ENCODE measurements at places on chromosomes 5 and 9. TPM values are rescaled to one million over a fixed set of nuclear protein-coding genes. Genes with fewer than 3 reads are reported as not detected.

DNA sequence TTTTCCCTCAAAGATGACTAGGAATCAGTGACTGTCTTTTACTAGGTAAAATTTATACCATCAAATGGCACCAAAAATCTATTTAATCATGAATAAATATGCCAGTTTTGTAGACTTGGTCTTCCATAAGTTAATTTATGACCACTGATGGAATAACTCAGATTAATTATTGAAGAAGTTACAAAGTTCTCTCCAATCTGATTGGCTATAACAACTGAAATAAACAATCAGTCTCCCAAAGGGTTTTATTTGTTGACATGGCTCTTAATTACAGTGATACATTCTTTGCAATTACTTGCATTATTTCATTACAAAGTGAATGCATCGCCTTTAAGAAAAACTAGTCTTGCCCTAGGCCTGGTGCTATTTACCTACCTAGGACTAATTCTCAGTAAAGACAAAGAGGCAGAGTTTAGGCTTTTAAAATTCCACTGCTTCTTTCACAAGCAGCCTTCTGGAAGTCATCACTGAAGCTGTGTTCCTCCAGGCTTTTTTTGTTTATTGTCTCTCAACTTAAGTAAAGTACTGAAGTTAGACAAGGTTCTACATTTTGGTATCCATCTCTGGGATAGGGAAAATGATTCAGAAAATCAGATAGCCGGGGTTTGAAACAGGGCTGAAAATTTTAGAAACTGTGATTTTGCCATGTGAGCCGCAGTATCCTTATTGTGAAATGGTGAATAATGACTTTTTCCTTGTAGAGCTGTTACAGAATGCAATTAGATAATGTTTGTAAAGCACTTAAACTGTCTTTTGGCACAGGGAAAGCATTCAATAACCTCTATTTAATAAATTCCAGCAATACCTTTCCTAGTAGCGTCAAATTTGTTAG lies 2.5 kb downstream of the STOM start:
- H3K36me3 ChIP-seq: no peaks in the 10 kb centered on the region
- peak overlapping the region; percentile 85 for H3K27ac ChIP-seq
- peak overlapping the region; percentile 2 for H3K4me3 ChIP-seq
- peaks cover 53% of the 10 kb centered on the region for H3K4me1 ChIP-seq

- no peak overlapping the region for H3K4me3 ChIP-seq
- no peaks in the 10 kb centered on the region for H3K36me3 ChIP-seq
- H3K27ac ChIP-seq: no peak overlapping the region
- DNase-seq: no peak
- no peaks in the 10 kb centered on the region for H3K27me3 ChIP-seq
Observed at GRCh38 chr9:14077672-14078071, 236.3 kb downstream of the NFIB start.

GRCh38 chr5:80711938-80712337 lies 57.2 kb upstream of the DHFR start:
- H3K27me3 ChIP-seq: no peaks in the 10 kb centered on the region
- no peaks in the 10 kb centered on the region for H3K36me3 ChIP-seq
- H3K27ac ChIP-seq: no peak overlapping the region
- H3K4me3 ChIP-seq: no peak overlapping the region

- H3K27ac ChIP-seq: no peak overlapping the region
- no peaks in the 10 kb centered on the region for H3K27me3 ChIP-seq
- no peak for DNase-seq
- H3K36me3 ChIP-seq: no peaks in the 10 kb centered on the region
Observed at GRCh38 chr5:96489532-96489931, 56.5 kb upstream of the PCSK1 start.

DNA sequence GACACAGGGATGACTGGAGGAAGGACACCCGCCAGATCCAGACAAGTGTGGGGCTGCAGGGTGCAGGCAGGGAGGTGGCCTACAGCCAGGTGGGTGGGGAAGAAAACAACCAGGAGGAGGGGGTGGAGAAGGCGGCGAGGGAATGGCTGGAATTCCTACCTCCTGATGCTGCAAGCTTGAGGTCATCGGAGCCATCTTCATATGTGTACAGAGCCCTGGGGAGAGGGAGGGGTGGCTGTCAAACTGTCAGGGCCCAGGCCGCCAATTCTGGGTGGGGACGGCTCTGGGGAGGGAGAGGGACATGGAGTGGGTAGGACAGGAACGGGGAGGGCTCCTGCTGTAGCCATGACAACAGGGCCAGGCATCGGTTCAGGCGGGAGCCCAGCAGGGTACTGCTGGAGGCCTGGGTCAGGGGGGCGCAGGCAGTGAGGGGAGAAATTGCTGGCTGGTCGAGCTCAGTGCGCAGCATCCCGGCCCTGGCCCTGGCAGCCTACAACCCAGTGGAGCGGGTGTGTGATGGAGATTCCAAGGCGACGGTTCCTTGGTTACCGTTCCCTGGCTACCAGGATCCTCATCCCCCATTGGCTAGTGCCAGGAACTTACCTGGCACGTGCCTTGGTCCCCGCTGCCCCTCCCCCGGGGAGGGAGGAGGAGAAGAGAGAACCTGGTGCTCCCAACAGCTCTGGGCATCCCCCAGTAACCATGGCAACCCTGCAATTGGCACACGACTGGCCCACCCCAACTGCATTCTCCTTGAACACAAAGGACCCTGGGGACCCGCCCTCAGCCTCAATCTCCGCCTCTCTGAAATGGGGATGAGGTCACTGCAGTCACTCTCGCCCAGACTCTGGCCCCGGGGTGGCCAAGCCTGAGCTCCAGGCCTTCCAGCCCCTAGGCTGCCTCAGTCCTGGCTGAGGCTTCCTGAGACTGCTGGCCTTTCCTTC lies 4.5 kb downstream of the DBN1 start:
- peak; percentile 40 for DNase-seq
- peaks cover 17% of the 10 kb centered on the region for H3K4me1 ChIP-seq
- H3K36me3 ChIP-seq: peaks cover 5% of the 10 kb centered on the region
- no peaks in the 10 kb centered on the region for H3K27me3 ChIP-seq
- no peak overlapping the region for H3K27ac ChIP-seq
- H3K4me3 ChIP-seq: no peak overlapping the region

DNA sequence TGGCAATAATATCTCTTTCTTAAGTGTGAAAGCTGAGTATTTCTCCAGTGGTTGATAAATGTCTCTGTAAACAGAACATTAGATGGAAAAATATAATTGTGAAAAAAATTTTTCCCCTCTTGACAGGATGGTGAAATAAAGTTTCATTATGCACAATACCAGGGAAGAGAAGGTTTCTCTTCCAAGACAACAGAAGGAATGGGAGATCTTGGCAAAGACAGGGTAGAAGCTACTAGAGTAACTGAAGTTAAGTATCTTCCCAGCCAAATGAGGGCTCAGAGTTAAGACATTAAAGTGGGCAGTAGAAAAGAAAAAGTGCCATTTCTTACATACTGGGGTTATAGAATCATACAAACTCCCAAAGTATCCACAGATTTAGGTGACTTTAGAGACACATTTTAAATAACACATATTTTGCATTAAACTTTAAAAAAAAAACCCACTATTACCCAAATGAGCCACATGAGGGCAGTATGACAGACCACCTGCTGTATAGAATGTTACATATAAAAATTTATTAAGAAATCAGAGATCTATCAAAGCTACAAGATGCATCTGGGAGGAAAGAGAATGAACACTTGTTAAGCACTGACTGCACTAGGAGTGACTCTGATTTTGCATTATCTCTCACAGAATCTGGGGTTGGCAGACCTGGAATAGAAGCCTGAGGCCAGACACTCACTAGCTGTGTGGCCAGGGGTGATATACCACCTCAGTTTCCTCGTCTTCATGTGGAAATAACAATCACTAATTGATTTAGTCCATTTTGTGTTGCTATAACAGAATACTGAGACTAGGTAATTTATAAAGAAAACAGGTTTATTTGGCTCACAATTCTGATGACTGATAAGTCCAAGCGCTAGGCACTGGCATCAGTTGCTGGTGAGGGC lies 98.5 kb downstream of the ARSB start:
- no peak for DNase-seq
- no peak overlapping the region for H3K27ac ChIP-seq
- no peaks in the 10 kb centered on the region for H3K36me3 ChIP-seq
- H3K27me3 ChIP-seq: no peaks in the 10 kb centered on the region
- no peaks in the 10 kb centered on the region for H3K4me1 ChIP-seq
- H3K4me3 ChIP-seq: no peak overlapping the region

- no peaks in the 10 kb centered on the region for H3K36me3 ChIP-seq
- no peak overlapping the region for H3K27ac ChIP-seq
- DNase-seq: no peak
Observed at GRCh38 chr9:133943036-133943780, 48.9 kb downstream of the VAV2 start.

DNA sequence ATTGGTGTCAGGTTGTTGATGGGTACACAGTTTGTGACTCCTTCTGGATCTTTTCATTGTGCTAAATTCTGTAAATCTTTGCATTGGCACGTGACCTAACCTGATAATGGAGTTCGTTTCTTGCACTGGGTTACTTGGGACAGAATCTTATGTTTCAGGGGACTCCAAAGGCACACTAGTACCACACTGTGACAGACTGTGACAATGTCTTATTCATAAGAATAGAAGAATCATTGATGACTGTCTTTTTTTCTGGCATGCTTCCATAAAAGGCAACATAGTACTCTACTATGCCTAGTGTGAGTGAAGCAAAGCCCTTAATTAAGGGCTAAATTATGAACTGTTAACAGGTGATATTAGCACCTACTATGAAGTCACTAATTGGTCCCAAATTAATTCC lies 35.4 kb upstream of the RICTOR start:
- H3K27ac ChIP-seq: no peak overlapping the region
- no peaks in the 10 kb centered on the region for H3K36me3 ChIP-seq
- no peak overlapping the region for H3K4me3 ChIP-seq
- no peak for DNase-seq

DNA sequence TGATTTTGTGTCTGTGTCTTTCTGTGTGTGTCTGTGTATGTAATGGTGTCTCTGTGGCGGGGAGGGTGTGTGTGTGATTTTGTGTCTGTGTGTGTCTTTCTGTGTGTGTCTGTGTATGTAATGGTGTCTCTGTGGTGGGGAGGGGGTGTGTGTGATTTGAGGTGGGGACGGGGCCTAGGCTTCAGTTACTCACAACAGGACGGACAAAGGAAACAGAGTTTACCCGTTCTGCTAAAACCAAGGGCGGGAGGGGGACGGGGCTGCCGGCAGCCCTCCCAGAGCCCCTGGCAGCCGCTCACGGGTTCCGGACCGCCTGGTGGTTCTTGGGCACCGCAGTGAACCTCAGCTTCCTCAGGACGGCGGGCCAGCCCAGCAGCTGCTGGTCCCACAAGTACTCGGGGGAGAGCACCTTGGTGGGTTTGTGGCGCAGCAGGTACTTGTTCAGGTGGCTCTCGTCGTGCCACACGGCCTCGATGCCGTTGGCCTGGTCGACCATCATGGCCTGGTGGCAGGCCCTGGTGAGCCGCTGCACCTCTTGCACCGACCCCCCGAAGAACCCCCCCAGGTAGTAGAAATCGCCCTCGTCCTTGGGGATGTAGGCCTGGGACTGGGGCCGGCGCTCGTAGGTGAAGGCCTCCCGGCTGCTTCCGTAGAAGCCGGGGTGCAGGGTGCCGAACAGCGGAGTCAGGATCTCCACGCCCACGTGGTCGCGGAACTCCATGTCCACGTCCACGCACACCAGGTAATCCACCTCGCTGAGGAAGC lies 19.4 kb downstream of the ABO start:
- DNase-seq: no peak
- no peaks in the 10 kb centered on the region for H3K36me3 ChIP-seq
- peaks cover 27% of the 10 kb centered on the region for H3K4me1 ChIP-seq

GRCh38 chr5:95936812-95937397 lies 24.7 kb downstream of the ELL2 start:
- H3K27me3 ChIP-seq: no peaks in the 10 kb centered on the region
- peaks cover 5% of the 10 kb centered on the region for H3K4me1 ChIP-seq
- no peak for DNase-seq
- no peak overlapping the region for H3K4me3 ChIP-seq
- H3K36me3 ChIP-seq: no peaks in the 10 kb centered on the region

DNA sequence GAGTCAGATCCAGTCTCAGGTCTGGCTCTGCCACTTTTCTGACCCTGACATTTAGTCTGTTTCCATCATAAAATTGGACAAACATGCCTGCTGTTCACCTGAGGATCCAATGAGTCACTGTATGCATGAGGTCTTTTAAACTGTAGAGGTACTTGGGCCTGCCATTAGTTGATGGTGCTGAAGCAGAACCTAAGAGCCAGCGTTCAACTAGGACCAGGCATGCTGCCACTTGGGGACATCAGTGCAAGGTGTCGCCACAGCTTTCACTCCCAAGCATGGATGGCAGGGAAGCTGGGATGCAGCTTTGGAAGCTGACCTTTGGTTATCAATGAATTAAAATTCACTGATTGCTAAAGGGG lies 37.1 kb downstream of the NEUROG1 start:
- H3K4me3 ChIP-seq: no peak overlapping the region
- no peaks in the 10 kb centered on the region for H3K36me3 ChIP-seq
- H3K27ac ChIP-seq: no peak overlapping the region
- peaks cover 44% of the 10 kb centered on the region for H3K27me3 ChIP-seq
- no peaks in the 10 kb centered on the region for H3K4me1 ChIP-seq

DNA sequence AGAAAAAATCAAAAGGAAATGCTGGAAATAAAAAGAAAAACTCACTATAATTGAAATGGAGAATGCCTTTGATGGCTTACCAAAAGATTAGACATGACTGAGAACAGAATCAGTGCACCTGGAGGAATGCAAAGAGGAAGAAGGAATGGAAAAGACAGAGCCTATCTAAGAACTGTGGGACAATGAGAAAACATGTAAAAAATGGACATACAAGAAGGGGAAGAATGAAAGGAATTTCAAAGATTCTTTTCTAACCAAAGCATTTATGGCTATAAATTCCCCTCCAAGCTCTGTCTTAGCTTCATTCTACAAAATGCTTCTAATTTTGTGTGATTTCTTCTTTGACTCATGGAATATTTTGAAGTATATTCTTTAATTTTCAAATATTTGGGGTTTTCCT lies 47.5 kb upstream of the CLK4 start:
- H3K27ac ChIP-seq: no peak overlapping the region
- no peaks in the 10 kb centered on the region for H3K36me3 ChIP-seq
- no peaks in the 10 kb centered on the region for H3K4me1 ChIP-seq

GRCh38 chr5:138657360-138657759 lies 82.2 kb upstream of the HSPA9 start:
- DNase-seq: no peak
- H3K27ac ChIP-seq: no peak overlapping the region
- no peak overlapping the region for H3K4me3 ChIP-seq
- H3K4me1 ChIP-seq: peaks cover 6% of the 10 kb centered on the region
- no peaks in the 10 kb centered on the region for H3K27me3 ChIP-seq
- no peaks in the 10 kb centered on the region for H3K36me3 ChIP-seq

- peak overlapping the region; percentile 97 for H3K27ac ChIP-seq
- H3K27me3 ChIP-seq: no peaks in the 10 kb centered on the region
- DNase-seq: peak; percentile 89
- no peaks in the 10 kb centered on the region for H3K36me3 ChIP-seq
- H3K4me3 ChIP-seq: peak overlapping the region; percentile 72
- peaks cover 14% of the 10 kb centered on the region for H3K4me1 ChIP-seq
Observed at GRCh38 chr9:27528076-27528885, 1.3 kb downstream of the MOB3B start.

- H3K4me1 ChIP-seq: no peaks in the 10 kb centered on the region
- H3K27me3 ChIP-seq: peaks cover 7% of the 10 kb centered on the region
- H3K36me3 ChIP-seq: no peaks in the 10 kb centered on the region
Observed at GRCh38 chr9:121589986-121590385, 61.4 kb upstream of the DAB2IP start.

The ACSL6 gene
- 0.75 TPM for polyA plus RNA-seq

The KCNT1 gene
- not detected for polyA plus RNA-seq

The CAAP1 gene
- polyA plus RNA-seq: 21.2 TPM

The TRPM6 gene
- polyA plus RNA-seq: 3.8 TPM

The TLN1 gene
- polyA plus RNA-seq: 70.5 TPM

The TMEM215 gene
- not detected for polyA plus RNA-seq

The PCDHGA6 gene
- not detected for polyA plus RNA-seq

The SLC46A2 gene
- not detected for polyA plus RNA-seq
